ENCODE measurements at places on chromosomes 3 and 15.
A peak's percentile ranks its signal among the peaks of the same experiment; 100 is the strongest.

GRCh38 chr3:40456940-40457823, at the start of gene RPL14:
RPL14 (plus strand) TSS chr3:40457339; CDS start chr3:40457472, 133 bp downstream.
- peak; percentile 96 for DNase-seq

- no peak for DNase-seq
Measured at GRCh38 chr3:3495611-3496010, 303.6 kb upstream of the LRRN1 start.

- no peak for DNase-seq
Measured at GRCh38 chr3:192284443-192285072, 442.8 kb downstream of the FGF12 start.

DNA sequence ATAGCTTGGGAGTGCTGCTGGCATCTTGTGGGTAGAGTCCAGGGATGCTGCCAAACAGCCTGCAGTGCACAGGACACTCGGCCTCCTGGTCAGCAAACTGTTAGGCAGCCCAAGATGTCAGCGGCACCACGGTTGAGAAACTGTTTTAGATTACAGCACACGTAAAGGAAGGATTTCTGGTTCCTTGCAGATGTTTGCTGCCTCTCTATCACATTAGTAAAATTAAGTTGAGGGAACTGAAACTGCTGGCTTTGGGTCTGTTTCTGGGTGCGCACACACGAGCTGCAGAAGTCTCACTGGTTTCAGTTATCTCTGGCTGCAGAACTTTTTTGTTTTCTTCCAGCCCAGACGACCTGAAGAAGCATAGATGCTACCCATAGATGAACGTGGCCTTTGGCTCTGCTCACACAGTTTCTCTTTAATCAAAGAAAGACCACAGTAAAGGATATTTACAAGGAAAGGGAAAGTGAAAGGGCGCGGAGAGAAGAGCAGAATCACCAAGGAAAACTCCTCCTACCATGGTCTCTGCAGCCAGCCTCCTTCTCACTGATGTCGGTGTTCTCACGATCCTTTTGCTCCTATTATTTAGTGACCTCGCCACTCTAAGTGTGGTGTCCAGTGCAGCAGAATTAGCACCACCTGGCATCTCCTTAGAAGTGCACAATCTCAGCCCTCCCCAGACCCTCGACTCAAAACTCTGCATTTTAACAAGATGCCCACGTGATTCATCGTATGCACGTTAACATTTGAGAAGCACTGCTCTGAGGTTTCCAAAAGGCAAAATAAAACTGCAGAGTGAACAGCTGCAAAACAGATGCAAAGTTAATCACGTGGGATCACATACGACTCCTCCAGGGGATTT, 50.6 kb upstream of the AKAP13 start:
- no peak for DNase-seq

DNA sequence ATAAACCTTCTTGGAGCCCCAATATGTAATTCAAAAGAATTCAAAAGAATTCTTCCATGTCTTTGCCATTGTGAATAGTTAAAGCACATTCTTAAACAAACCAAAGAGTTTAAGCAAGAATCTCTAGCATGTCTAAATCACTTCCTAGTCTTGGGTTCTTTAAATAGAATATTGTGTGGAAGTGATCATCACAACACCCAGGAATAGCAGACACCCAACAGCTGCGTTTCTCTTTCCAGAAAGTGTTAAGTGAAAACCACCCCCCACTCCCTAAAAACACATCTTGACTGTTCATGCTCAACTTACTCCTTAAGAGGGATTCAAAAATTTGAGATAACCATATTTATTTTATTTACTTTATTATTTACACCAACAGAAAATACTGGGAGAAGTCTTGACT, 24.1 kb upstream of the CAPN7 start:
- no peak for DNase-seq
